ENCODE measurements at places on chromosomes 5 and 9. TPM values are rescaled to one million over a fixed set of nuclear protein-coding genes. Genes with fewer than 3 reads are reported as not detected.

GRCh38 chr9:81445331-81445921 lies 243.9 kb downstream of the TLE1 start:
- no peak overlapping the region for H3K27ac ChIP-seq
- no peaks in the 10 kb centered on the region for H3K36me3 ChIP-seq
- no peaks in the 10 kb centered on the region for H3K27me3 ChIP-seq

DNA sequence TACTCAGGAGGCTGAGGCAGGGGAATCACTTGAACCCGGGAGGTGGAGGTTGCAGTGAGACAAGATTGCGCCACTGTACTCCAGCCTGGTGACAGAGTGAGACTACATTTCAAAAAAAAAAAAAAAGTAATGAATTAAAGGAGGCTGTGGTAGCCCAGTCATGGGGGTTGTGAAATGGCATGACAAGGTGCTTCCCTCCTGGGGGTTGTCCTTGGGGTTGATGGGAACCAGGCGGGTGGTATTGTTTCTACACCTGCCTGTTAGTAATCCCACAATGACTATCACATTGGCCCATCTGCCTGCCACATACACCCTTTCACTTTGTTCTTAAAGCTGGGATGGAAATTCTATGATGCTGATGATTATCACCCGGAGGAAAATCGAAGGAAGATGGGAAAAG lies 5.6 kb downstream of the IDNK start:
- H3K4me1 ChIP-seq: peaks cover 34% of the 10 kb centered on the region
- peaks cover 2% of the 10 kb centered on the region for H3K36me3 ChIP-seq
- no peaks in the 10 kb centered on the region for H3K27me3 ChIP-seq
- H3K27ac ChIP-seq: no peak overlapping the region

DNA sequence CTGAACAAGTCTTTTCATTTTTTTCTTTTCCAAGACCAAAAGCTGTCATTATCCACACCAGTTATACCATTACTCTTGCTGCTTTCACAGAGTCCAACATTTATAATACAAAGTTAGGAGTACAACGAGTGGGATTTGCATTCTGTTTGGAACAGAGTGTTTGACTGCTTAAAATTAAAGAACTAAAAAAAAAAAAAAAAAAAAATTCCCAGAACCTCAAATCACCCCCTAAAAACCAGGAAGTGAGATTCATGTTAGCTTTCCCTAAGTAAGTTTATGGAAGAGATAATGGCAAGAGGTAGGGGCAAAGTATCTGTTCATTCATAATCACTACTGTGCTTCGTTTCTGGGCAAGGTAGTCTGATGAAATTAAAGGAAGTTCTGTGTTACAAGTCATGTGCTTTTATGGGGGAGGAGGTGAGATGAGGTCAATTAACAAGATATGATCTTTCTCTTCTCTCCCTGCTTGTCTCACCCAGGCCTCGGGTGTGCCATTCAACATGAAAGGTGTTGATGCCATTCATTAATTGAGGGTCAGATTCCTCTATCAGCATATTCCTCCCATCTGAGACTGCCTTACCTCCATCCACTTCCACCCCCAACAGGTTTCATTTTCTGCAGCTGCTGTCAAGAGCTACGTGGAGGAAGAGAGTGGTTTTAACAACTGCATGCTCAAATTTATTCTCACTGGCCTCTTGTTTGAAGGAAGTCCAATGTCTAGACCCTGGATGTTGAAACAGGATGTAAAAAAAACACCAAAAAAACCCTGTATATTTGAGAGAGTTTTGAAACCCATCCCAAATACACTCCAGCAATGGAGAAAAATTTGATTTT lies 58.1 kb downstream of the MARCHF3 start:
- H3K4me3 ChIP-seq: no peak overlapping the region
- H3K27ac ChIP-seq: peak overlapping the region; percentile 27
- H3K27me3 ChIP-seq: no peaks in the 10 kb centered on the region

LCN6 gene
- polyA plus RNA-seq: 1.4 TPM

DNA sequence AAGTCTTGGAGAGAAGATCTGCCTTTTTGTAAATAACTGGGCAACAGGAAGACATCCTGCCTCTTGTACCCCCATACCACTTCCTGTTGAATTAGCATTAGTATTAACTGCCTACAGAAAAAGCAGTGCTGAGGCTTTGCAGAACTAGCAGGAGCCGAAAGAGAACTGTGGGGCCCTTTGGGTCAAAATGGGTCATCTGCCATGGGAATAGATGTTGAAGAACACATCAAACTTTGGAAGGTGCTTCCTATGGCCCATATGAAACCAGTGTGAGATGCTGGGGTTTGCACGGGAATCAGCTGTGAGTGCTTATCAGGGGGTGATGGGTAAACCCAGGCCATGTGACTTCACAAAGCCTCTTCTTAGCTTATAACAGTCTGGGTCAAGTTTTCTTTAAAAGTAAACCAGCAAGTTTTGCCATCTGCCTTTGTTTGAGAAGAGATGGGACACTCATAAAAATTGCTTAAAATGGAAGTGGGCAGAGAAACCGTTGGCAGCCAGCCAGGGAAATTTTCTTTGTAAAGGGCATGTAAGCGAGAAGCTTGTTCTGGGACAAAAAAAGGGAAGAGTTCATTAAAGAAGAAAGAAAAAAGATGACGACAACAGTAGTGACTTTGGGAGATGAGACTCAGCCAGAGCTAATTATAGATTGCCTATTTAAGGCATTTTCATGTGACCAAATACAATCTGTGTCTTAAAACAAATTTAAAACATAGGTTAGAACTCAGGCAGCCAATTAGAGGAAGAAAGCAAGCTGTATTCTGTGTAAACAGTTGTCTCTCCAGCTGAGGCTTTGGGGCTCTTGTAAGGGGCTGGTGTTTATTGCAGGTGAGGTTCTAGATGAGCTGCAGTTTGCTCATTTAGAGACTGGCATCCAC lies 4.4 kb downstream of the SLC25A25 start:
- peak; percentile 73 for DNase-seq
- peaks cover 26% of the 10 kb centered on the region for H3K4me1 ChIP-seq
- no peaks in the 10 kb centered on the region for H3K36me3 ChIP-seq
- H3K27ac ChIP-seq: peak overlapping the region; percentile 83
- no peaks in the 10 kb centered on the region for H3K27me3 ChIP-seq

DNA sequence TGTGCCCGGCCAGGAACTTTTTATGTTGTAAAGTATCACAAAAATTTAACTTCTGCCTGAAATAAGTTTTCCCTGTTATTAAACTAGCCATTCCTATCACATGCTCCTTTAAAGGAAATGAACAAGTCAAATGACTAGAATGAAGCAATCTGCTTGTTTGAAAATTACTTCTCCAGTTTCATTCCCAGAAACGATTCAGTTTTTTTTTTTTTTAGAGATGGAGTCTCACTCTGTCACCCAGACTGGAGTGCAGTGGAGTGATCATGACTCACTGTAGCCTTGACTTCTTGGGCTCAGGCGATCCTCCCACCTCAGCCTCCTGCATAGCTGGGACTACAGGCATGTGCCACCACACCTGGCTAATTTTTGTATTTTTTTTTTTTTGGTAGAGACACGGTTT lies 13.3 kb upstream of the GNG10 start:
- H3K27ac ChIP-seq: no peak overlapping the region
- H3K27me3 ChIP-seq: no peaks in the 10 kb centered on the region
- H3K4me1 ChIP-seq: no peaks in the 10 kb centered on the region
- no peak overlapping the region for H3K4me3 ChIP-seq

- H3K4me3 ChIP-seq: no peak overlapping the region
- H3K27ac ChIP-seq: no peak overlapping the region
- H3K27me3 ChIP-seq: no peaks in the 10 kb centered on the region
- no peaks in the 10 kb centered on the region for H3K36me3 ChIP-seq
- no peak for DNase-seq
- H3K4me1 ChIP-seq: no peaks in the 10 kb centered on the region
Measured at GRCh38 chr5:83251849-83252248, 174.5 kb downstream of the XRCC4 start.

GRCh38 chr9:78676009-78676408 lies 379.1 kb downstream of the PSAT1 start:
- no peak overlapping the region for H3K4me3 ChIP-seq
- no peaks in the 10 kb centered on the region for H3K27me3 ChIP-seq
- no peaks in the 10 kb centered on the region for H3K36me3 ChIP-seq
- no peak overlapping the region for H3K27ac ChIP-seq

DNA sequence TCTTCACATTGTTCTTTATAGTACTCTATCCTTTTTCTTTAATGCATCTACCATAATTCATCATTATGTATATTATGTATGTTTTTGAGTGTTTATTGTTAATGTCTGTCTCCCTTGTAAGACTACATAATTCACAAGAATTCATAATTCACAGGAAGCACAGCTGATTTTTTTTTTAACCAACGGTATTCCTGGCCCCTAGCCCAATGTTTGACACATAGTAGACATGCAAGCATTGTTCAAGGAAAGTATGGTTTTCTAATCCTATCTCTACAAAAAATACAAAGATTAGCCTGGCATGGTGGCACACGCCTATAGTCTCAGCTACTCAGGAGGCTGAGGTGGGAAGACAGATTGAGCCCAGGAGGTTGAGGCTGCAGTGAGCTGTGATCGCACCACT lies 160.6 kb downstream of the PPP2R2B start:
- no peak overlapping the region for H3K4me3 ChIP-seq
- no peak overlapping the region for H3K27ac ChIP-seq
- DNase-seq: no peak
- no peaks in the 10 kb centered on the region for H3K4me1 ChIP-seq
- no peaks in the 10 kb centered on the region for H3K27me3 ChIP-seq

- no peaks in the 10 kb centered on the region for H3K27me3 ChIP-seq
- no peak overlapping the region for H3K4me3 ChIP-seq
- H3K27ac ChIP-seq: no peak overlapping the region
- no peaks in the 10 kb centered on the region for H3K4me1 ChIP-seq
- DNase-seq: no peak
Measured at GRCh38 chr5:126640866-126641265, 40.1 kb downstream of the PHAX start.

FKTN gene
- polyA plus RNA-seq: 4.1 TPM

- no peak overlapping the region for H3K4me3 ChIP-seq
- DNase-seq: no peak
- no peak overlapping the region for H3K27ac ChIP-seq
- H3K27me3 ChIP-seq: no peaks in the 10 kb centered on the region
Measured at GRCh38 chr5:133732536-133732935, 120.2 kb upstream of the FSTL4 start.

- H3K4me3 ChIP-seq: no peak overlapping the region
- H3K4me1 ChIP-seq: no peaks in the 10 kb centered on the region
- H3K27me3 ChIP-seq: no peaks in the 10 kb centered on the region
- H3K27ac ChIP-seq: peak overlapping the region; percentile 75
- H3K36me3 ChIP-seq: no peaks in the 10 kb centered on the region
Measured at GRCh38 chr5:173772384-173773059, 115.6 kb upstream of the CPEB4 start.

DNA sequence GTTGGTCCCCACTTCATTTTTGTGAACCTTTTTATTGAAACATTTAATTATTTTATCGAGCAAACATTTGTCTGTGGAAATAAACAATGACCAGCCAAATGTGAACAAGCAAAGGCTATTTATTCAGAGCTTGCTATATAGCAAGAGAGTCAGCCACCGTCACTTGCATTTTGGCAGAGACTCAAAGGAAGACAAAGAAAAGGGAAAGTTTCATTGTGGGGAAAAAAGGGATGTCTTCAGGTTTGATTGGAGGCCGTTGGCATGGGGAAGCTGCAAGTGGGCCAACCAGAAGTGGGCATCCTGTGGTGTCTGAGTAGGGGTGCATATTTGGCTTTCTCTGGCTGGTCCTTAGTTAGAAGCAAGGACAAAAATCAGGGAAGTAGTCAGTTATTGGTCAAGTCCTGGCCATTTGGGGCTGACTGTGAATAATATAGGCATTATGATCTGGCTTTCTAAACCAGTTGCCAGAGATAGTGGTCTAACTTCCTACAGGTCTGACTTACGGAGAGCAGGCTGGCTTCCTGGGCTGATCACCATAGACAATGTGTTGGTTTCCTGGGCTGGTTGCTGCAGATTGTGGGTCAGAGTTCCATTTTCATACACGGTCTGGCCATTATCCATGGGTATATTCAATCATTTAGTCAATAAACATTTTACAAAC lies 16.6 kb downstream of the ENC1 start:
- no peaks in the 10 kb centered on the region for H3K27me3 ChIP-seq
- peaks cover 33% of the 10 kb centered on the region for H3K4me1 ChIP-seq
- no peak overlapping the region for H3K4me3 ChIP-seq
- no peak overlapping the region for H3K27ac ChIP-seq

DNA sequence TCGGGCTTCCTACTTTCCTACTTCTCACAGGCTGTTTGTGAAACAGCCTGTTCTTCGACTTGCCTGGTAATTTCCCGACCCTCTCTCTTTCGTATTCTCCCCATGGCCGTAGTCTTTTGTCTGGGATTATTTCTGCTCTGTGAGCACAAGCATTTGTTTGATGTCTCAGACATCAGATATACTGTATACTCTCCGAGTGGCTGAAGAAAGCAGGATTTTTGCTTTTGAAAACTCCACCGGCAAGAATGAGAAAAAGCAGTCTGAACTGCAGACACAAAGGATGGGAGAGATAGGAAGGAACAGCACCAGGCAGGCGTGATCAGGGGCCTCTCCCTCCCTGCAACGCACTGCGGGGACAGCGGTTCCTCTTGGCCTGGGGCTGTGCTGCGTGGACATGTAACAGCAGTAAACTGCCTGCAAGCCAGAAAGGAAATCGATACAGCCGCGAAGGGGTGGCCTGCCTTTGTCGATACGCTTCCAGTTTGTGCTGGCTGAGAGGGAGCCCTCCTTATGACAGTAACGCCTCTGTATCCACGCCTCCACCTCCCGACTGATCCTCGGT lies 313.9 kb upstream of the TLE4 start:
- no peaks in the 10 kb centered on the region for H3K4me1 ChIP-seq
- H3K36me3 ChIP-seq: no peaks in the 10 kb centered on the region
- H3K4me3 ChIP-seq: no peak overlapping the region
- DNase-seq: no peak

DNA sequence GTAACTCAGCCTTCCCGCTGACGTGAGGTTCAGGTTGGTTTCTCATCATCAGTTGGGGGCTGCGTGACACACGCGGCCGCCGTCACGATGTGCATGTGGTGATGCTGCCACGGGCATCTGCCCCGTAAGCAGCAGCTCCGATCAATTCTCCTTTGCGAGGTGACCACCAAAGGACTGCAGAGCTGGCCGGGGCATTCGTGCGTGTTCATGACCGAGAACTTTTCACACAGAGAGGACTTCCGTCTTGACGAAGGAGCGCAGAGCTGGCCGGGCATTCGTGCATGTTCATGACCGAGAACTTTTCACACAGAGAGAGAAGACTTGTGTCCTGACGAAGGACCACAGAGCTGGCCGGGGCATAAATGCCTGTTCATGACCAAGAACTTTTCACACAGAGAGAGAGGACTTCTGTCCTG lies 3.8 kb upstream of the LCN1 start:
- no peaks in the 10 kb centered on the region for H3K27me3 ChIP-seq
- H3K36me3 ChIP-seq: no peaks in the 10 kb centered on the region
- no peak for DNase-seq
- no peak overlapping the region for H3K27ac ChIP-seq
- H3K4me3 ChIP-seq: no peak overlapping the region

Measured in small intestine (tissue), 16 donors.